ENCODE measurements at places on chromosomes 11 and 22.

DNA sequence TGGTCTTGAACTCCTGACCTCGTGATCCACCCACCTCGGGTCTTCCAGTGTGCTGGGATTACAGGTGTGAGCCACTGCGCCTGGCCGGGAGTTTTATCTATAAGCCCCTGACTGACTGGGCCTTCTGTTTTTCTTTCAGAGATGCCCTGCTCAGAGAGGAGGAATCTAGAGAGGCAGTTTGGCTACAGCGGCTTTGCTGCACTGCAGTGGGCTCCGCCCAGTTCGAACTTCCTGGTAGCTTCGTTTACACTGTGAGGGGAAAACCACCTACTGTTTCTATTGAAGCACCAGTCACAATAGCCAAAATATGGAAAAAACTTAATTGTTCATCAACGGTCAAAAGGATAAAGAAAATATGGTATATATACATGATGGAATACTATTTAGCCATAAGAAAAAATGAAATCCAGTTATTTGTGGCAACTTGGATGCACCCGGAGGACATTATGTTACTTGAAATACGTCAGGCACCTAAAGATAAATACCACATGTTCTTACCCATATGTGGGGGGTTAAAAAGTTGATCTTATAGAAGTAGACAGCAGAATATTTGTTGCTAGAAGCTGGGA, 31.9 kb upstream of the FAM181B start:
- DNase-seq = no peak

DNA sequence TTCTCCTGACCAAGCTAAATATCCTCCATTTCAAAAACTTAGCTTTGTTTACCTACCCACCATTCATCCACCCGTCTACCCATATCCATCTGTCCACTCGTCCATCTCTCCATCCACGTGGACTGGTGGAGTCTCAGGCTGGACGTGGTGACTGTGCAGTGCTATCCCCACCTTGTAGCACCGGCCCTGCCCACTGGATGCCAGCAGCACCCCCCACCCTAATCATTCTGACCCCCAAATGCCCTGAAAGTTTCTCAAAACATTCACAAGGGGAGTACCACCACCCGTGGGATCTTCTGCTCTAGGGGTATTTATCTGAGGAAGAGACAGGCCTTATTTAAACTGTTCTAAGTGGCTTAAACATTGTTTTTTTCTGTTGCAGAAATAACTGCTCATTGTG, 206.4 kb downstream of the TBC1D22A start:
- peak; percentile 48 for DNase-seq

DNA sequence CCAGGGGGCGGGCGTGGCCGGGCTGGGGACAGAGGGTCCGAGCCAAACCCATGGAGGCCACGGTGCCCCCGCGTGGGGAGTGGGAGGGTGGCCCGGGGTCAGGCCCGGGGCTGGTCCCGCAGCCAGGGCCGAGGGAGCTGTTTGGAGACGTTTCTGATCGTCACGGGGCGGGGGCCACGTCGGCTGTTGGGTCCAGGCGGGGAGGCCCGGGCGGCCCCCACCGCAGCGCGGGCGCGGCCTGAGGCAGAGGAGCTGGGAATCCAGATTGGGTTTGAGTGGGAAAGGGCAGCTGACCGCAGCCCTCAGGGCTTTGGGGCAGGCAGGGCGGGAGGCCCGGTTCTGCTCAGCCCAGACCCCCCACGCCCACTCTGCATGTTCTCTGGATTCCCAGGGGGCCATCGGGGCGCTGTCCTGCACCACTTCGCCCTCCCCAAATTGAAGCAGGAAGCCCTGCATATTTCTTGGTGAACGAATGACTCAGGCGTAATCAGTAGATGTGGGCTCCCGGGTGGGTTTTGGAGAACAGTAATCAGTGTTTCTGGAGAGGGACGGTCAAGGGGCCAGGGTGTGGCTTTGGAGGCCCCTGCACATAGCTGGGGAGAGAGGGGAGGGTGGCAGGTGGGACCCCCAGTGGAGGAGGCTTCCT, 583 bp downstream of the MRPL23 start:
- DNase-seq = no peak

- DNase-seq = peak; percentile 55
Observed at GRCh38 chr11:45657496-45658260, 7.7 kb downstream of the CHST1 start.

DNA sequence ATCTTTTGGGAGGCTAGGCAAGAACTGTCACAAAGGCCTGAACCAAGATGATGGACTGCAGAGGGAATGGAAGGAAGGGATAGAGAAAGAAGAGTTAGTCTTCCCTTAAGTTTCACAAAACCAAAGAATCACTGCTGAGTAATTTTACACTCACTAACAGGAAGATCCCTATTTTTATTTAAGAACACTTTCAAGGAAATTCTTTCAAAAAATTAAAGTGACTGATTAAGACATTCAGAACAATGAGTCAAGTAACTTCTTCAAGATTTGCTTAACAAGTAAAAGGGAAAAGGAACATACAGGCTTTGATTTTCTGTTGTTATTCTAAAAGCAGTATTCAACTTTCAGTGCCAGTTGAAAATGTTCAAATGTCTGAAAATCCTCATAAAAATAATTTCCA, 3.1 kb downstream of the PITPNB start:
- DNase-seq = no peak

DNA sequence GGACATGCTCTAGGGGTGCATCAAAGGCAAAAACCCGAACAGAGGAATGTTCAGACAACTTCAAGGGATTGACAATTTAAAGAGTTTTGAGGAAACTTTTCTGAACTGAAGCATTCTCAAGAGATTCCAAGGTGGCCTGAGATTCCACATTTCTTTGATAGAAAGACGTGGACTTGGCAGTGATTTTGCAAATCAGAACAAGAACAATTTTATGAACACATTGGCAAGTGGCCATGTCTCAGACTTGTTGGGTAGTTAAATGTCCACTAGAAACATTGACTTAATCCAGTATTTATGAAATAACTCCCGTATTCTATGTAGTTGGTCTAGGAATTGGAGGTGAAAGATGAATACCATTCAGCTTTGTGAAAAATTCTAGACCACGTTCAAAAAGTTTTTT, 13.8 kb downstream of the NCAM1 start:
- DNase-seq = no peak

DNA sequence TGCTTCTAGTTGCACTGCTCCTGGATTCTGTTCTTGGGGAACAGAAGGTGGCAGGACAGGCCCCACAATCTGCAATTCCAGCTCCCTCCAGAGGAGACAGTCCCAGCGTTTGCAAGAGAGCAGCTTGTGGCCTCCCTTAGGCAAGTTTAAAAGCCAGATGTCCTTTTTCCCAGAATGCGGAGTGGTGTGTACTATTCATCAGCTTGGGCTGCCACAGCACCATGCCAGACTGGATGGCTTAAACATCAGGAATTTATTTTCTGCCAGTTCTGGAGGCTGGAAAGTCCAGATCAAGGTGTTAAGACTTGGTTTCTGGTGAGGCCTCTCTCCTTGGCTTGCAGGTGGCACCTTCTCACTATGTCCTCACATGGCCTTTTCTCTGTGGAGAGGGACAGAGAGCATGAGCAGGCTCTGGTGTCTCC, 11.7 kb downstream of the MIAT start:
- DNase-seq = no peak

- DNase-seq = no peak
Observed at GRCh38 chr22:28674121-28674563, 5.5 kb downstream of the TTC28 start.

DNA sequence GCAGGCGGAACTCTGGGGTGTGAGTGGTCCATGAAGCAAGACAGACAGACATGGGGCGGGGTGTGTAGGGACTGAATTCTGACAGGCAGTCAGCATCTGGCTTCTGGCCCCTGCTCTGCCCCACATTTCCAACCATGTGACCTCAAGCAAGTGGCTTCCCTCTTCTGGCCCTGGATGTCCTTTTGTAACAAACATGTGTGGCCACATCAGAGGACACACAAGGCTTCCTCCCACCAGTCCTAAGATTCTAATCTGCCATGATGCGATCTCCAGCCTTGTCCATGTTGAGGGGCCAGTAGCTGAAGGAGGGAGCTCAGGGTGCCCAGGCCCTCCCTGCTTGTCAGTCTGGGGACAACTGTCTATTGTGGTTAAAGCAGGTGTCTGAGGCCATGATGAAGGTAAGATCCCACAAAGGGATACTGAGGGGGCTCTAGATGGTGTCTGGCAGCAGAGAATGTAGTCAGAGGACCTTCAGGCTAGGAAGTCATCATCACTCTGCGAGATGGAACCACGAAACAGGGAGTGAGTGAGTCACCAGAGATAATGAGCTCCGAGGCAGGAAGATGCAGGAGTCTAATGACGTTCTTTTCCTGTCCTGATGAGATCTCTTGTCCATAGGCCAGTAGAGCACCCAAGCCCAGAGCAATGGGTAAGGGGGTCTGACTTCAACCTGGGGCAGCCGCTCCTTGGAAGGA, 27.4 kb downstream of the DRD2 start:
- no peak for DNase-seq

GRCh38 chr11:47510209-47510608, 42.7 kb downstream of the CELF1 start:
- no peak for DNase-seq

DNA sequence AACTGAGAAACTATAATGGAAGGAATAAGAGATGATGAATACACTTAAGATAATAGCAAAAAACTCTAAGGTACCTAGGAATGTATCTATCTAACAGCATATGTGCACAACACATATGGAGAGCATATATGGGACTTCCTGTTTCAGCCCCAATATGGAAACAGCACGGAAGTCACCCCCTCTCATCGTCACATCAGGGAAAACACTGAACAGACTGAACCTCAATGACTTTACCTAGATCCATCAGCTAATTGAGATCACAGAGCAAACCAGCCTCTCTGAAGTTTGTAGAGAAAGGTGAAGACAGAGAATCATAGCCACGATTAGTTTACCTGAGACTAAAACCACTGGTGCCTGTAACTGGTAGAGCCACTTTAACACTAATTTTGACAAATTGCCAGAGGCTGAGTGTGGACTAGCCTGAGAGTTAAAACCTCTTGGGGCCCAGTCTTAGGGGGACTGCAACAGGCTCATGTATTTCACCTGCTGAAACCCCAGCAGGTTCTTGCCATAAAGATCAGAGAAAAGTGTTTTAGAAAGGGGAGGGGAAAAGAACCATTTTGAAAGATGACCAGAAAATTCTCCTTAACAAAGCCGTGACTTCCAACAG, 722.6 kb downstream of the TBC1D22A start:
- DNase-seq = no peak

- no peak for DNase-seq
Observed at GRCh38 chr22:46590334-46590733, 29.9 kb upstream of the GRAMD4 start.

DNA sequence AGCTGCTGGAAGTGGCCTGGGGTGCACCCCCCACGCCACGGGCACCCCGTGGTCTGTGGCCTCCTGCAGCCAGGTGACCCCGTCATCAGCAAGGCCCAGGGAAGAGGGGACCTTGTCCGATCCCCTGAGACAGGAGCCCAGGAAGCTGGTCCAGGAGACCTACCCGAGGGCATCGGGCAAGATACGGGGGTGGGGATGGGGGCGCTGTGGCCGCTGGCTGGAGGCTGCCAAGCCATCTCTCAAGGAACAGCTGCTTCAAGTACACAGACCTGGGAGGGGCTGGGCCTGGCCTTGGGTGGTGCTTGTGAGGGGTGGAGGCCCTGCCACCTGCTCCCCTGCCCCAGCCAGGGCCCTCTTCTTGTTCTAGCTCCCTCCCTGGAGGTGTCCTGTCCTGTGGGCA, 1272.1 kb downstream of the BRD1 start:
- DNase-seq = no peak

- no peak for DNase-seq
Observed at GRCh38 chr22:30922151-30922611, 46.4 kb downstream of the MORC2 start.
